ENCODE measurements at places on chromosomes 12 and 14.

- DNase-seq = peak; percentile 5
Measured at GRCh38 chr12:92297932-92298696, 152.5 kb upstream of the BTG1 start.

DNA sequence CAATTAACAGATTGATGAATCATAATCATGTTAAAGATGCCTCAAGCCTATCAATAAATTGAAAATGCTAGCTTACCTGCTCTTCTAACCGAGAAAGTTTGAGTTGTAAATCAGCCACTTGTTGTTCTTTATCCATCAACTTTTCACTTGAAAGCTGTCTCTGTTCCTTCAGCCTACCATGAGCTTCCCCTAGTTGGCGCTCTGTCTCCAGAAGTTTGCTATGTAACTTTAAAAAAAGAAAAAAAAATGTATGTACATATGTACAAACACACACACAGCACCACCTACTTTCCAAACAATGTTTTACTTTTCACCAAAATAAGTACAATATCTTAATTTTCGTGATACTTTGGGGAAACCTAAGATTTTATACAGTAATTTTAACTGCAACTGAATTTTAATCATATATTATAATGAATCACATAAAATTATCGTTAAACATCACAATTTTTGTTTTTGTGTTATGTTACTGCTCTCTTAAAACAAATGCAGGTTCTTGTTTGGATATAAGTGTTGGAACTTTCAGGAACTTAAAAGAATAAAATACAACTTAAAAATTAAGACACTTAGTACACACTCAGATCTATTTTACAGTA is 101.2 kb downstream of the EEA1 start:
- DNase-seq = peak; percentile 30

- DNase-seq = no peak
Measured at GRCh38 chr14:77319422-77319821, 1.3 kb downstream of the POMT2 start.

- DNase-seq = no peak
Measured at GRCh38 chr12:11891346-11891745, 179.4 kb upstream of the BCL2L14 start.

DNA sequence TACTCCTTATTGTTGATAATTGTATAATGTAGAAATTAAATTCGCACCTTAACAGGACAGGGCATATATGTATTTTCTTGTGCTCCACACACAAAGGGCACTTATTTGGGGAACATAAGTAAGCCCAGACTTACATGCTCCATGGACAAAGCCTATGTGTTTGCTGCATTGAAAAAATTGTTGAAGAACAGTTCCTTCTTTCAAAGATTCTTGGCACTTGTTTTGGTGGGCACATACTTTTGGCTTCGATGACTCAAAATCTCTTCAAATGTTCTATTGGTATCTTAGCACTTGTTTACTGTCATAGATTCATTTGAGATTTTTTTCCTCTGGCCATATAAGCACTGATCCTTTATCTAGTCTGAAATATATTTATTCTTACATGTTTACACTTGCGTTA is 1.4 kb upstream of the MAP4K5 start:
- DNase-seq = peak; percentile 73
